Osteocyte (in vitro differentiated cells): ENCODE measurements at places on chromosomes 2 and 18. TPM values are rescaled to one million over a fixed set of nuclear protein-coding genes. Genes with fewer than 3 reads are reported as not detected.

GRCh38 chr2:236735825-236736238 lies 166.2 kb downstream of the ACKR3 start:
- H3K27me3 ChIP-seq = peaks cover 9% of the 10 kb centered on the region
- peaks cover 37% of the 10 kb centered on the region for H3K4me1 ChIP-seq
- peaks cover 3% of the 10 kb centered on the region for H3K36me3 ChIP-seq
- DNase-seq = no peak
- H3K4me3 ChIP-seq = no peak overlapping the region
- H3K27ac ChIP-seq = no peak overlapping the region

GRCh38 chr2:206442833-206443734 lies at the start of gene ADAM23:
ADAM23 (plus strand) TSS chr2:206443532; CDS start chr2:206443867, 335 bp downstream.
- no peaks in the 10 kb centered on the region for H3K36me3 ChIP-seq
- H3K4me3 ChIP-seq = peak within 1 kb of the TSS; percentile 95
- peak within 1 kb of the TSS; percentile 51 for H3K27ac ChIP-seq
- DNase-seq = peak; percentile 86

DNA sequence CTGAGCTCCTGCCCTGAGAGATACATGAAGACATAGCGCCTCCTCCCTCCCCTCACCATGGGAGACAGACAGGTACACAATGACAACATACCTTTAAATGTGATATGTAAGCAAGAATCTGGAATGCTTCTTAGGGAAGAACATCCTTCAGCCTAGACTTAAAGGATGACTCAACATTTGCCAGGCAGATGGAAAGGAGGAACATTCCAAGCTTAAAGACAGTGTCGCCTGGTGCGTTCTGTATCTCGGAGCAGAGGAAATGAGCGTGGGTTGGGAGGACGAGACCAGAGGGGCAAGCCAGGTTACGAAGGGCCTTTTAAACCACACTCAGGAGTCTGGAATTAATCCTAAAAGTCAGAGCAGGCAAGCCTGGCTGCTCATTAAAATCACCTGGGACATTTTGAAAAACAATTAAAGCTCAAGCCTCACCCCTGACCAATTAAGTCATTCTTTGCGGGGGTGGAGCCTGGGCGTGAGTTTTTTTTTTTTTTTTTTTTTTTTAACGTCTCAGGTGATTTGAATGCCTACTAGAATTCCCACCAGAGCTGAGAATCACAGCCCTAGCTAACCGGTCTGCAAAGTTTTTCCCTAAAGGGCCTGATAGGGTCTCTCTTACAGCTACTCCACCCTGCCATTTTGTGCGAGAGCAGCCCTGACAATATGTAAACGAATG lies 131.2 kb upstream of the SEC11C start:
- peak overlapping the region; percentile 90 for H3K27ac ChIP-seq
- DNase-seq = no peak
- H3K4me3 ChIP-seq = no peak overlapping the region
- peaks cover 63% of the 10 kb centered on the region for H3K4me1 ChIP-seq
- H3K36me3 ChIP-seq = no peaks in the 10 kb centered on the region
- no peaks in the 10 kb centered on the region for H3K27me3 ChIP-seq

DNA sequence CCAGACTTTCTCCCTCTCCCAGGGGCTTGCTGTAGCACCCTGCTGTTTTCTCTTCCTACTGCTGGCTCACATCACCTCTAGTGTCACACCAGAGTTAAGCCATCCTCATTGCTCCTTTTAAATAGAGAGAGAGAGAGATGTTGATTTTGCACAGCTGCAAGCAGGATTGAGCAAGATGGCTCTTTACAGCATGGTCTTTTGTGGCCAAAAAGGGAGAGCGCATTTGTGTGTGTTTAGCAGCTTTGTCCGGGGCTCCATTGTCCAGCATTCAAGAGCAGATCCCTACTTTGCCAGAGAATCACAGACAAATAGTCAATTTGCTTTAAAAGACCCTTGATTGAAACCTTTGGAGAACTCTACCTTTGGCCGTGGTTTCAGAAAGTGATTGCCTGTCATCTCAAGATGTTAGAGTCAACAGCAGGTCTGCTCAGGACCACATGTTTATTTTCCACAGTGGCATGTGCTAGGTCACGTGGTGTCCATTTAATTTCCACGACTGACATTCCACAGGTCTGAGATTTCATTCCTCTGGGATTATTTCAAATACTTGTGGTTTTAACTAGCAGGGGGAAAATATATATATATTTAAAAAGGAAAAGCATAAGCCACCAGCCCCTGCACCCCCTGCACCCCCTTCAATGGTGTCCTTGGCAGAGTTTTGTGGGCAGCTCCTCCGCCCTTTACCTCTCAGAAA lies 359.9 kb upstream of the SLC14A2 start:
- DNase-seq = no peak
- H3K27ac ChIP-seq = peak overlapping the region; percentile 87
- no peaks in the 10 kb centered on the region for H3K27me3 ChIP-seq
- H3K36me3 ChIP-seq = peaks cover 1% of the 10 kb centered on the region

DNA sequence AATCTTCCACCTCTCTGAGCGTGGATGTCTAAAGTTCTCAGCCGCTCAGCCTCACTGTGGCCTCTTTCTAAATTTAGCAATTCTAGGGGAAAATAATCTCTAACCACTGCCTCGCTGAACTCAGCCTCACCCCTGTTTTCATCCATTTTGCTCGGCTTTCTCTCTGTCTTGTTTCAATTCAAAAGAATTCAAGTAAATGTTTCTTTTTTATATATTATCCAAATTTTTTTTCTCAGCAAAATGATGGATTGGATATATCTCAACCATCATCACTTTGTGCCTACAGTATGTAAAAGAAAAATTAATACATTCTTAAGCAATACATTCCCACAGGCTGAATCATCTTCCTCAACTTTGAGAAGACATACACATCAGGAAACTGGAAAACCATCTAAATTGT lies 24.0 kb upstream of the GALNT5 start:
- no peak overlapping the region for H3K4me3 ChIP-seq
- H3K27ac ChIP-seq = no peak overlapping the region
- no peak for DNase-seq
- H3K27me3 ChIP-seq = peaks cover 2% of the 10 kb centered on the region
- peaks cover 2% of the 10 kb centered on the region for H3K4me1 ChIP-seq

DNA sequence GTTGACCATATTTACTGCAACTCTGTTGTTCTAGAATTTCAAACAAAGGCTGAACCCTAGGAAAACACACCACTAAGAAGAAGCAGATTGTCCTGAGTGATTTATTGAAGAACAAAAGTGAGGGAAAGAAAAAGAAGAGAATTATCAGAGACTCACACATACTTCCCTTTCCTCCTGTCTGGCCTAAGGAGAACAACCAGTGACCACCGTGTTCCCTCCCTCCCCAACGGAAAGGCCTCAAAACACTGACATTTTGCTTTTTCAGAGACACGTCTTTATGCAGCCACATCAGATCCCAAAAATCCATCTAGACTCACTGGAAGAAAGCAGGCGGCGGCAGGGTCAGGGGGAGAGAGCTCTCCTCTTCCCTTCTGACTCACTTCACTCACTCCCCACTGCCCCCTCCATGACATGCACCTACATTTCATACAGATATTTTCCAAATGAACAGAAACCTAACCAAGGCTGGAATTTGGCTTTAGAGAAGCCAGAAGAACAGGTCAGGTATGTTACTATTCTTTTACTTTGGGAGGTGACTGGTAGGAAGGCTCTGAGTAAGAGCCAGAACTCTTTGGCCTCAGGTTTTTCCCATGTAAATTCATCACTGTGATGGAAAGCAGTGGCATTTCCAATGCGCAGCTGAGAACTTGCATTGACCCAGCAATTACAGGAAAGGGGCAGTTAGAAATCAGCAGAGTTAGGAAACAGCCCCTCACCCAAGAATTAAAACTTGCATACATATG lies 169.9 kb downstream of the BCL11A start:
- peaks cover 23% of the 10 kb centered on the region for H3K4me1 ChIP-seq
- no peaks in the 10 kb centered on the region for H3K27me3 ChIP-seq
- H3K27ac ChIP-seq = no peak overlapping the region
- no peaks in the 10 kb centered on the region for H3K36me3 ChIP-seq
- DNase-seq = no peak

DNA sequence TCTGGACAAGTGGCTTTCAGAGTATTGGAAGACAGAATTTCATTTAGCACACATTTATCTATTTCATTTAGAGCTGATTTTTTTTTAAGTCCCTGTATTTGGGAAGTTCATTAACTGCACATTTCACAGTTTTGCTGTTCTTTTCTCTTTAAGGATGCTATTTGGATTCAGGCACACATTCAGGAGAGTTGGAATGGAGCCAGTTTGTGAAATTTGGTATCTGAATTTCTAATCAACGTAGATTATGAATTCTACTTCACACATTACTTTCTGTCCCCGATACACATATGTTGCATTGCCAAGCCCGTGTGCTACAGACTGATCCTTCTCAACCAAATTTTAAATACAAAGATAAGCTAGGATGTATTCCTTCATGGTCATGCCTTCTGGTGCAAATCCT lies 503.9 kb downstream of the IRS1 start:
- H3K4me1 ChIP-seq = no peaks in the 10 kb centered on the region
- H3K4me3 ChIP-seq = no peak overlapping the region
- no peak for DNase-seq

DNA sequence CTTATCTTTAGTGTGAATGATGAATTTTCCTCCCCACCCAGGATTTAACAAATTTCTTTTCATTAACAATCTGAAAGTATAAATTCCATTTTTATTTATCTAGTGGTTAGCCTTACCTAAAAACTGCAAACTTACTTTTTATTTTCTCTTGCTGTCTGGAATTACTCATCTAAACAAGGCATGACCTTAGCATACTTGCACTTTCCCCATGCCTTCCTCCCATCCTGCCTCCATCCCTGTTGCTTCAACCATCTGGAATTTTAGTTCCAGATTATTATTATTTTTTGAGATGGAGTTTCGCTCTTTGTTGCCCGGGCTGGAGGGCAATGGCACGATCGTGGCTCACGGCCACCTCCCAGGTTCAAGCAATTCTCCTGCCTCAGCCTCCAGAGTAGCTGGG lies 35.6 kb downstream of the GDF7 start:
- peaks cover 6% of the 10 kb centered on the region for H3K36me3 ChIP-seq
- peak overlapping the region; percentile 72 for H3K27ac ChIP-seq
- no peak overlapping the region for H3K4me3 ChIP-seq
- DNase-seq = no peak
- peaks cover 53% of the 10 kb centered on the region for H3K4me1 ChIP-seq

DNA sequence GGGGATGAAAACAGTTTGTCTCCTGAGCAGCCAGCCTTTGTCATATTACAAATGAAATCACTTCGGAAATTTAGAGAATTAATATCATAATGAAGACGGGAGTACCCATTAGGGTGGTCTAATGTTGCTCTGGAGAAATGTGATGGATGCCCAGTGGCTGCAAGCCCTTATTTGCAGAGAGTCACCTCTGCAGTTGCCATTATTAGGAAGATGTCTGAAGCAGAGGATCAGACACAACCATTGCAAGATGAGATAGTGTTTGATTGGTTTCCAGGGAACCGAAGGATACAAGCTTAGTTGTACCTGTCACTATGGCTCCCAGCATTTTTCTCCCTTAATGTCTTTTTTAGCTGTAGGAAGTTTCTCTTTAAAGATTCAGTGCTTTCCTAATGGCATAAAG lies 272.4 kb downstream of the FIGN start:
- H3K4me3 ChIP-seq = no peak overlapping the region
- H3K36me3 ChIP-seq = no peaks in the 10 kb centered on the region
- peaks cover 26% of the 10 kb centered on the region for H3K4me1 ChIP-seq
- no peak overlapping the region for H3K27ac ChIP-seq
- DNase-seq = no peak

- DNase-seq = peak; percentile 2
- no peaks in the 10 kb centered on the region for H3K36me3 ChIP-seq
- H3K4me1 ChIP-seq = no peaks in the 10 kb centered on the region
- H3K27ac ChIP-seq = no peak overlapping the region
Observed at GRCh38 chr18:23593720-23594119, 7.4 kb upstream of the NPC1 start.

- H3K4me1 ChIP-seq = peaks cover 3% of the 10 kb centered on the region
- DNase-seq = no peak
- H3K4me3 ChIP-seq = no peak overlapping the region
- no peaks in the 10 kb centered on the region for H3K36me3 ChIP-seq
- no peak overlapping the region for H3K27ac ChIP-seq
Observed at GRCh38 chr2:219045937-219046550, 4.7 kb upstream of the CFAP65 start.

GRCh38 chr2:109134741-109135358 lies 5.8 kb downstream of the SH3RF3 start:
- peak overlapping the region; percentile 7 for H3K4me3 ChIP-seq
- H3K4me1 ChIP-seq = peaks cover 89% of the 10 kb centered on the region
- peak; percentile 57 for DNase-seq
- H3K36me3 ChIP-seq = peaks cover 10% of the 10 kb centered on the region
- H3K27me3 ChIP-seq = no peaks in the 10 kb centered on the region

- H3K4me3 ChIP-seq = no peak overlapping the region
- no peaks in the 10 kb centered on the region for H3K36me3 ChIP-seq
- H3K27ac ChIP-seq = no peak overlapping the region
Observed at GRCh38 chr18:58452454-58453166, 176.3 kb downstream of the ALPK2 start.

DNA sequence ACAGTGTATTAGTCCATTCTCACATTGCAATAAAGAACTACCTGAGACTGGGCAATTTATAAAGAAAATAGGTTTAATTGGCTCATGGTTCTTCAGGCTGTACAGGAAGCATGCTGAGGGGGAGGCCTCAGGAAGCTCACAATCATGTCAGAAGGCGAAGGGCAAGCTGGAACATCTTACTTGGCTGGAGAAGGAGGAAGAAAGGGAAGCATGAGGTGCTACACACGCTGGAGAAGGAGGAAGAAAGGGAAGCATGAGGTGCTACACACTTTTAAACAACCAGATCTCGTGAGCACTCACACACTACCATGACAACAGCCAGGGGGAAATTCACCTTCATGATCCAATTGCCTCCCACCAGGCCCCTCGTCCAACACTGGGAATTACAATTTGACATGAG lies 95.3 kb upstream of the FAM110C start:
- H3K27me3 ChIP-seq = peaks cover 1% of the 10 kb centered on the region
- no peaks in the 10 kb centered on the region for H3K36me3 ChIP-seq
- H3K4me3 ChIP-seq = no peak overlapping the region
- DNase-seq = no peak

- H3K4me1 ChIP-seq = no peaks in the 10 kb centered on the region
- H3K36me3 ChIP-seq = no peaks in the 10 kb centered on the region
- DNase-seq = peak; percentile 74
Observed at GRCh38 chr2:118981632-118982031, 39.6 kb downstream of the MARCO start.

GRCh38 chr18:46324087-46324955 lies 220.1 kb downstream of the HAUS1 start:
- no peak overlapping the region for H3K27ac ChIP-seq
- H3K27me3 ChIP-seq = peaks cover 15% of the 10 kb centered on the region
- no peak overlapping the region for H3K4me3 ChIP-seq
- no peak for DNase-seq
- H3K4me1 ChIP-seq = peaks cover 2% of the 10 kb centered on the region
- no peaks in the 10 kb centered on the region for H3K36me3 ChIP-seq

The ZNF396 gene
- 1.9 and 2.2 TPM in 2 replicates for total RNA-seq

The B3GNT7 gene
- total RNA-seq = 1.1 and 1.5 TPM in 2 replicates

The SULT1C2 gene
- total RNA-seq = 1.9 and 2.2 TPM in 2 replicates

The FAM124B gene
- not detected in 2 replicates for total RNA-seq

The CHRND gene
- total RNA-seq = not detected in 2 replicates

The IL37 gene
- total RNA-seq = not detected in 2 replicates

The PROC gene
- total RNA-seq = 1.6 and 2.5 TPM in 2 replicates

The HOXD13 gene
- not detected in 2 replicates for total RNA-seq
